ENCODE measurements at places on chromosomes 16 and 17.

GRCh38 chr17:41682631-41683030 lies 6.1 kb upstream of the EIF1 start:
- DNase-seq: no peak

GRCh38 chr16:85731179-85731578 lies 19.7 kb downstream of the C16orf74 start:
- DNase-seq: no peak

DNA sequence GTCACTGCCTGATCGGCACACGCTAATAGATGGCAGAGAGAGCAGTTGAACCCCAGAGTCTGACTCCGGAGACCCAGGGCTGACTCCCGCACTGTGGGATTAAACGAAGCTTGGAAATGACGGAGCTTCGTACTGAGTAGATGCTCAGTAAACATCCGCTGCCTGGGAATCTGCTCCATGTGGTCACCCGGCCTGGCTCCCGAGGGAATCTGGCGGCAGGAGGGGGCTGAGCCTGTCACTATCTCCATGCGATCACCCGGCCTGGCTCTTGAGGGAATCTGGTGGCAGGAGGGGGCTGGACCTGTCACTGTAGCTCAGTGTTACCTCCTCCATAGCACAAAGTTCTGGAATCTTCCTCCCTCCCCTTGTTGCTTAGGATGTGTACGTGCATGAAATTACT lies 139.7 kb upstream of the CIBAR2 start:
- no peak for DNase-seq

GRCh38 chr17:17108451-17109049 lies 66.3 kb downstream of the MPRIP start:
- DNase-seq: no peak
